T-helper 1 cell (primary cell): ENCODE measurements at places on chromosomes 4 and X.
A peak's percentile ranks its signal among the peaks of the same experiment; 100 is the strongest.

DNA sequence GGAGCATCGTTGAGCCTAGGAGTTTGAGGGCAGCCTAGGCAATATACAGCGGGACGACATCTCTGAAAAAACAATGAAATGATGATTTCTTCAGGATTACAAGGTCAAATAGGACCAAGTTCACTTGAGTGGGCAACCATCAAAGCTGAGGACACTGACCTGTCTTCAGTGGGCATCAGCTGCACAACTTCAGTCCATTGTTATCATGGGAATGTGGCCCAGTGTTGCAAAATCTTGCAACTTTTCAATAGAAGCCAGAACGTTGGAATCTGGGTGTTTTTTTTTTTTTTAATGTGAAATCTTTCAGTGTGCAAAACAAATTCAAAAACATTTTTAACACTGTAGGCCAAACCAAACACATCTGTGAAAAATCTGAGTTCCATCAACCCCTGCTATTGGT, 155.4 kb upstream of the PLAC1 start:
- DNase-seq = no peak

- no peak for DNase-seq
Measured at GRCh38 chrX:71098951-71099506, 3.4 kb downstream of the FOXO4 start.

DNA sequence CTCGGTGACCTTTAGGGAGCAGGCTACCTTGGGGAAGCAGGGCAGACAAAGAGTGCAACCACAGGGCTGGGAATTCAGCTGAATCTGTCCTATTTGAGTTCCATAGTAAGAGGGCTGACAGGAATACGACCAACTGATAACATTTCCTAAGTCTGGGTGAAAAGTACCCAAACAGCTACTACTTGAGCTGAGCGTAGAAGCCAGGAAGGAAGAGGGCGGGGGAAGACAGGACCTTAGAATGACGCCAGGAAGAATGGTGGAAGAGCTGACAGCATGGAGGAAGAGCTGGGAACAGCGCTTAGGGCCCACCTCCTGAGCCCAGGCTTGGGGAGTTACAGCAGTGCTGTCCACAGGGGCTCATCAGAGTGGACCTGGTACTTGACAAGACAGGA, 14.4 kb downstream of the MECP2 start:
- DNase-seq = no peak

GRCh38 chrX:41653125-41653524, 35.6 kb upstream of the GPR34 start:
- DNase-seq = no peak

DNA sequence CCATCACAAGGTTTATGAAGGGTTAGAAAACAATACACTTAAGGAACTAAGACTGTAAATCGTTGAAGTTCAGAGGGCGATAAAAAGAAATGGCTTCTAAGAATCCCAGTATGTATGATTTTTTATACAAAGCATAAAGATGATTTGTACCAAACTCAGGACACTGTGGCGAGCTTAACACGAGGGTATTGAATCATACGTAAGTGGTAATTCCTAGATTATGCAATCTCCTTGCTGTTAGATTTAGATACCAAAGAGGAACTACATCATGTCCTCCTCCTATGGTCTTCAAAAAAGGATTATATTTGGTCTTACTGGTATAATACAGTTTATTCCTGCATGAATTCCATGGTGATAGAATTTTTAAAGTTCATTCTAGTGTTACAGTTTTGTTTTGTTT, 23.9 kb downstream of the NFKB1 start:
- DNase-seq = no peak

DNA sequence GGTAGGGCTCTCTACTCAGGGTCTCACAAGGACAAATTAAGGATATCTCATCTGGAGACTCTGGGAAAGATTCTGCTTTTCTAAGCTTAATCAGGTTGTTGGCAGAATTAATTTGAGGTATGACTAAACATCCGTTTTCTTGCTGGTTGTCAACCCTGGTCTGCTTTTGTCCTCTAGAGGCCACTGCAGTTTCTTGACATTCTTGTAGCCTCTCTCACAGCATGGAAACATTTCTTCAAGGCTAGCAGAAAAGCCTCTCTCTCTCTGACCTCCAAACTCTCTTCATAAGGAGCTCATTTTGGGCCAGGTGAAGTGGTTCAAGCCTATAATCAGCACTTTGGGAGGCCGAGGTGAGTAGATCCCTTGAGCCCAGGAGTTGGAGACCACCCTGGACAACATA, 749.5 kb upstream of the PCDH7 start:
- no peak for DNase-seq

GRCh38 chrX:21943460-21944135, 3.1 kb downstream of the SMS start:
- DNase-seq = no peak

DNA sequence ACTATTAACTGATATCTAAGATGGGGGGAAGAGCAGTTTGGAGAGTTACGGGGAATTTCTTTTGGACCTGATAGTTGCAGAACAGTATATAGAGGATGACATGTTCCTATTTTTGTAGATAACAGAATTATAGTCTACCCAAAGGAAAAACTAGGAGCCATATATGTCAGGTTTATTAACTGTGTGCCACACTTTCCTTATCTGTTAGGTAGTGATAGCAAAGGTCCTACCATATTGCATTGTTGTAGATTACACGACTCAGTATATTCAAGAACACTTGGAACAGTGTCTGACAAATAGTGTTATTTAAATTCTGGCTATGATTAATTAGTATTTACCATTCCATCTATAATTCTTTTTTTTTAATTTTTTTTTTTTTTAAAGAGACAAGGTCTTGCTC, 175.3 kb downstream of the NR3C2 start:
- DNase-seq = no peak

- DNase-seq = no peak
Measured at GRCh38 chr4:79584352-79584751, 176.3 kb upstream of the GK2 start.

DNA sequence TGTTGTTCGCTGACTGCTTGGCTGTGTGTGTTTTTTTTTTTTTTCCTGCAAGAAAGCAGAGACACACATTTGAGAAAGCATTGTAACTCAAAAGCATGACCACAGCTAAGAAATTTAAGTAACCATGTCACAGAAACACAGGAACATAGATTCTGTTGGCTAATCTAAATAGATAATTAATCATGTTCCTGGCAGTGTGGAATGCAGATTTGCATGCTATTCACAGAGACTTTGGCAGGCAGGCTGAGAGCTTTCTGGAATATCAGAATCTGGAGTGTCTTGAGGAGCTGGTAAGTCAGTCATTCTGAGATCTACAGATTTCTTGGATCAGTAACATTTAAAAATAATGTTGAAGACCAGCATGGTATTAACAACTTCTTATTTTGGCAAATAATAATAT, 33.2 kb upstream of the SMS start:
- DNase-seq = no peak

DNA sequence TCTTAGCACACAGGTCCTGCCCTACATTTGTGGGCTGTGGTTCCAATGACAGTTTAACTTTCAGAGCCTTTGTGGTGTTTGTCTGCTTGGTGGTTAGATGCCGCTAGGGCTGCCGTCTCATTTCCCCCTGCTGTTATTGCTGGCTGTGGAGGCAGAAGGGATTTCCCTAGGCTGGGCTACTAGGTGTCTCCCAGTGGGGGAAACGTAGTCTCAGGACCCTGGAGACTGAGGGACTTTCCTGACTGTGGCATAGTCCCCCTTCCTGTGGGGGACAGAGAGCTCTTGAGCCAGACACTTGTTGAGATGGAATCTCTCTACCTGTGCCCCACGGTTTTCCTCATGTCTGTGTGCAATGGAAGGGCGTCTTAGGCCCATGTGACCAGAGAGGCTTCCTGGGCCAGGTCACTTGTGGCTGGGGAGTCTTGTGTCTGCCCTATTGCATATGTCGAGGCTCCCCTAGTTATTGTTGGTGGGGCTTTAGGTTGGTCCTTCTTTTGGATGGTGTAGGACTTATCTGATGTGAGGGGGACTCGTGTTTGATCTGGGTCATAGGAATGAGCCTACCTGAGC, 68.2 kb downstream of the ARHGAP10 start:
- peak; percentile 48 for DNase-seq

- DNase-seq = no peak
Measured at GRCh38 chr4:61301271-61301670, 101.1 kb downstream of the ADGRL3 start.

GRCh38 chr4:128703948-128704347, 105.6 kb upstream of the JADE1 start:
- DNase-seq = no peak

- DNase-seq = no peak
Measured at GRCh38 chr4:150255610-150256224, 177.5 kb downstream of the DCLK2 start.

GRCh38 chrX:17549107-17549651, 174.2 kb downstream of the NHS start:
- DNase-seq = peak; percentile 36

DNA sequence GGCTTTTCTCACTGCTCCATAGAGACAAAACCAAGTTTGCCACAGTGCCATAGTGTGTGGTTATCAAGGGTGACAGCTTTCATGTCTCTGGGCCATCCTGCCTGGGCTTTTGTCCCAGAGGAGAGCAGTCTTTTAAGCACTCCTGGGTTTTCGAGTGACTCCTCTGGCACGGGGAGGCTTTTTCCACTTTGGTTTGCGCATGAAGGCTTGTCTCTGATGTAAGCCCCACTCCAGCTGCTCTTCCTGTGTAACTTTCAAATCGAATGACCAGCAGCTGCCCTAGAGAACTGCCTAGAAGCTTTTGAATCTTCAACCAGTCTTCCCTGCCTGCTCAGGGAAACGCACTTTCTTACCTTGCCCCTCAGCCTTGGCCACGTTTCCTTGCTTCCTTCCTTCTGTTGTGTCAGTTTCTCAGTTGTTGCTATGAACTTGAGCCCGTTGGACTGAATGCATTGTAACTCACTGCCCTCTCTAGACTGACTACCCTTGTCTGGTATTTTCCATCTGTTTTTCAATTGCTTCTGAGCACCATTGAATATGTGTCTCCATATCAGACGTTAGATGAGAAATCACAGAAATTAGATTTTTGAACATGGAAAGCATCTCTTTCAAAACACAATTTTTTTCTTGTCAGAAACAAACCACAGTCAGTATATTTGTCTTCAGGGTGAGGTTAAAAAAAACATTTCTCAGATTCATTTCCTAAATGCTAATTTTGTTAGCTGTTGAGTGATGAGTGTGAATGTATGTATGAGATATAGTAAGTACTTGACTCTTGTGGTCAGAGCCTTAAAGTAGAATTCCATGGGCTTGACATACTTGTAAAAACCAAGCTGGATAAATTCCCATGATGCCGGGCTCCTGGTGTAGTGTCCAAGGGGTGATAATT, 45.3 kb downstream of the SLC9A6 start:
- no peak for DNase-seq

DNA sequence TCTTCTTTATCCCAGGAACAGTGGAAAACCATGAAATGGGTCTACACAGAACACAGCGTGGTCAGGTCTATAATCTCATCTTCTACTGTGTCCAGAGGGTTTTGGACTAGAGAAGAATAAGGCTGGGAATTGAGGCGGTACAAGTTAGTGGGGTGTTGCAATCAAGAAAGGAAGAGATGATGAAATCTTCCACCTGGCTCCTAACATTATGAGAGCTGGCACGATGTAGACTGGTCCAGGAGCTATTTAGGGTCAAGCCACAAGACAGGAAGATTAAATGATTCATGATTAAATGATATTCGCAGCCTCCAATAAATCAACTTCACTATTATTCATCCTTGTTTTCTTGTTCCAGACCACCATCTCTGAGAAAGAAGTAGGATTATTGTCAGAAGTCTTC, 88.0 kb downstream of the ARSF start:
- DNase-seq = no peak

DNA sequence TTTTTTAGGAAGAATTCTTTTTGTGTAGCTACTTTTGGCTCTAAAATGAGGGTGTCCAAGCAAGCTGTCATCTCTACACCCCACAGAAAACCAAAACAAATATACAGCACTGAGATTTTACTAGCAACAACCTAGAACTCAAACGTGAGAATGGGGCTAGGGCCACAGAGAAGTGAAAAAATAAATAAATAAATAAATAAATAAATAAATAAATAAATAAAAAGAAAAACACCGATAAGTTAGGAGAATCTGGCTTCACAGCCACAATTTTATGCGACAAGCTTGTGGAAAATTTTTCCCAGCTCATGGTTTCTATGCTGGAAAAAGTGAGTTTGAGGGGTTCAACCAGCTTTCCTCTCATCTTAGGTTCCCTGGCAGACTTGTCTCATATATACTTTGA, 324.6 kb upstream of the TACR3 start:
- no peak for DNase-seq

DNA sequence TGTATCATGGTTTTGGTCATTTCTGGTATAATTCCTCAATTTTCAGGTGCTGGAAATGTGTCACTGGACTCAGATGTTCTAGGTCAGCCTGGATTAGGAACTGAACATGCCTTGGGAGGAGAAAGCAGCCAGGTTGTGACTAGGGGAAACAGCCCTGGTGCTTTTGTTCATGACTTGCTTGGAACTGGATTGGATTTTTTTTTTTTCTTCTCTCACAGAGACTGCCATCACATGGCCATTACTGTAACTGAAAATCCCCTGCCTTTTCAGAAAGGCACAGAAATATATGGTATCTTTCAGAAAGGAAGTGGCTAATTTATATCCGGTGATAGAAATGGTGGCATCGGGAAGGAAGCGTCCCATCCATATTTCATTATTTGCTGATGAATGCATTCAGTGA, 34.6 kb downstream of the SEPTIN11 start:
- DNase-seq = no peak

DNA sequence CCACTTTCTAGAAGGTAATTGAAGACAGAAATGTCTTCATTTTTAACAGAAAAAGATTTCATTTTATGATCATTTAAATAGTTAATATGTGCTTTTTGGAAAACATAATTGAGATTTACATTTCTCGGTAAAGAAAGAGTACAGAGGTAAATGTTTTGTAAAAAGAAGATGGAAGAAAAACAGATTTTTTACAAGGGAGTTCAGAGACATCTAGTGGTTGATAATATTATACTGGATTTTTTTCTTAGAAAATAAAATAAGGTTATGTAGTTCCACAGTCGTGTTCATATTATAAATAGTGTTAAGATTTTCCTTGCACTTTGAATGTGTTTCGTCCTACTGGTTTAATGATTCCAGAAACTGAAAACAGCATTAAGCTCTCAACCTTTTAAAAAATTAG, 60.6 kb downstream of the SMARCA1 start:
- DNase-seq = no peak

GRCh38 chrX:1751781-1752180, 136.9 kb downstream of the ASMT start:
- DNase-seq = no peak

GRCh38 chrX:39576041-39576872, 521.5 kb downstream of the BCOR start:
- no peak for DNase-seq

DNA sequence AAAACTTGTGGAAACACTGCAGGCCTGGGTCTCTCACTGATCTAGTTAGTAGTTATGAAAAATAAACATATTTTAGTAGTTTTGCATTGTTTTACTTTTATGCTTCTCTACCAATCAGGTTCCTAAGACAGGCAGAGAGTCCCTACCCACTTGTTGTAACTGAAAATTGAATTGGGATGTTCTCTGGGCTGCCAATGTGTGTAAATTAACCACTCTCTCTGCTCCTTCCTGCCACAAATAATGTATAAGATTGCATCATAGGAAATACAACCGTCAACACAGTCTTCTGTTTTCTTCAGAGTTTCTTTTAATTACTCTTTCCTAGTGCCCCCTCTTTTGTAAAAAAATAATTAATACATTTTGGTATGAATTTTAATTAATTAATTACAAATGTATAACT, 677.3 kb downstream of the FSTL5 start:
- DNase-seq = no peak

- DNase-seq = no peak
Measured at GRCh38 chr4:13129095-13129494, 355.0 kb downstream of the RAB28 start.
